ENCODE measurements at places on chromosomes 11 and 22. TPM values are rescaled to one million over a fixed set of nuclear protein-coding genes. Genes with fewer than 3 reads are reported as not detected.

AQP11 gene
- total RNA-seq, result 0.65 TPM

LRP5 gene
- total RNA-seq, result 14.9 TPM

TRPM5 gene
- total RNA-seq, result not detected

CPT1B gene
- total RNA-seq, result 0.52 TPM

APOL2 gene
- 23.7 TPM for total RNA-seq
